ENCODE measurements at places on chromosomes 12 and 14. TPM values are rescaled to one million over a fixed set of nuclear protein-coding genes. Genes with fewer than 3 reads are reported as not detected.
A peak's percentile ranks its signal among the peaks of the same experiment; 100 is the strongest.

The CLEC4A gene
- total RNA-seq: 14.1 TPM

The SLC5A8 gene
- total RNA-seq: 7.0 TPM

The LRIG3 gene
- 111 TPM for total RNA-seq

GRCh38 chr12:112146123-112146522 lies 20.8 kb downstream of the TRAFD1 start:
- no peak for DNase-seq

DNA sequence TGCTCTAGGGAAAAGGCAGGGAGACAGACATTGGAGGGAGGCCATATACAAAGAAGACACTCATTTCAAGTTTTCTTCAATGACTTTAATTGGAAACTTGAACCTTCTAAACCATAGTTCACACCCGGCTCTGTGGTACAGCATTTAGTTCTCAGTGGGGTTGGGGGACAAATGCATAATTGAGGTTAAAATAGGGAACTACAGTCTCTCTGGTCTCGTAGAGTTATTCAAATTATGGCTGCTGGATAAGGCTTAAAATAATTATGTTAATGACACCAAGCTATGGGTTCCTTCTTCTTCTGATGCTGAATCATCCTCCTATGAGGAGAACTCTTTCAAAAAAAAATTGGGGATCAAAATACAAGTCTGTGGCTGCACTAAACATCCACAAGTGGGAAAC lies 3.8 kb upstream of the RPAP3 start:
- no peak for DNase-seq

- DNase-seq: no peak
Measured at GRCh38 chr14:67998834-67999233, 179.3 kb downstream of the RAD51B start.

The ZDHHC22 gene
- not detected for total RNA-seq

DNA sequence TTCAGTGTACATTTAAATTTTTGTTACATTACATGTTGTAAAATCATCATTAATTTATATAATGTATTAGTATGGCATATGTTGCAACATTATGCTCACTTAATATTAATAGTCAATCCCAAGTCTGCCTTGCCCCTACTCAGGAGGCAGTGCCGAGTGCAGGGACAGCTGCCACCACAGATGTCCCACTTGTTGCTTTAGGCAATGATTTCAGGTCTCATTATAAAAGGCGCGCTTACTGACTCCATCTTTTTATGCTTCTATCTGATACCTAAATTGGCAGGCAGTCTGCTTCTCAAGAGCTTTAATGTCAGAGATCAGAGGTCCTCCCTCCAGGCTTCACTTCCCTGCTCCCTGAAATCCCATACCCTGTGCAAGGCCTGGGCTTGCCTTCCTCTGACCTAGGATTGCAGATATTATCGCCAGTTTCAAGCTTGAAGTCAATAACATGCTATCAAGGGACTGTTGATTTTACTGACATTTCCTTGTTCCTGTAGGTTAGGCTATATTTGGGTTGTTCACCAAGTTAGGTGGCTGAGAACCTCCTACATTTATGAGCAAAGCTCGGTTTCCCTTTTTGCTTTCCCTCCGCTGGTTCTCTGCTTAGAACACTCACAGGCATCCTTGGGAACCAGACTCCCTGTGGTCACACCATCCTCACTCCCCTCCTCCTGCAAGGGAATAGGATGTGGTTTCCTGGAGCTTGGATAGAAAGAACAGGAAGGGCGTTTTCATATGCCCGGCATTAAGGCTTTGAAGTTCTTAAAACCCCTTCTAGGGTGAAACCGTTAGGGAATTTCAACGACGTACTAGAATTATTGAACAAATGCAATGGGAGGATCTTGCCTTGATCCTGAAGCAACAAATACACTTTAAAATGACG lies 208.4 kb upstream of the FKBP4 start:
- no peak for DNase-seq

The DNAH10 gene
- 15.9 TPM for total RNA-seq

The MGP gene
- 175 TPM for total RNA-seq

DNA sequence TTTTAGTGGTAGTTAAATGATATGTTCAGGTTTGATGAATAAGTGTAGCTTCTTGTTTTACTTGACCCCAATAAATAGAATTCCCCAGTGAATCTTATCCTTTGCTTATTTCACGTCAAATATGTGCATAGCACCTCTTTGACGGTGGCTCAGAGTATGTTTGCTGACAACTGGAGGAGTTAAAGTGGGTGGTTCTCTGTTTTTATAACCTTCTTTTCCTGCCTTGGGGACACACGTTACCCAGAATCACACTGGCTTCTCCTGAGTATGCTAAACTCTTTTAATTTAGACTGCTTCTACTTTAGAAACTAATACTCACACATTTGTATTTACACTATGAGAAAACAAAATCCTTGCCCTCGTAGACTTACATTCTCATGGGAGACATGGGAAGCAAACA lies 62.3 kb downstream of the TMTC2 start:
- no peak for DNase-seq

The TUNAR gene
- 0.09 TPM for total RNA-seq

GRCh38 chr12:4174417-4174816 lies 99.1 kb upstream of the CCND2 start:
- no peak for DNase-seq

The SAMD15 gene
- total RNA-seq: 12.5 TPM

The TCL1B gene
- not detected for total RNA-seq

DNA sequence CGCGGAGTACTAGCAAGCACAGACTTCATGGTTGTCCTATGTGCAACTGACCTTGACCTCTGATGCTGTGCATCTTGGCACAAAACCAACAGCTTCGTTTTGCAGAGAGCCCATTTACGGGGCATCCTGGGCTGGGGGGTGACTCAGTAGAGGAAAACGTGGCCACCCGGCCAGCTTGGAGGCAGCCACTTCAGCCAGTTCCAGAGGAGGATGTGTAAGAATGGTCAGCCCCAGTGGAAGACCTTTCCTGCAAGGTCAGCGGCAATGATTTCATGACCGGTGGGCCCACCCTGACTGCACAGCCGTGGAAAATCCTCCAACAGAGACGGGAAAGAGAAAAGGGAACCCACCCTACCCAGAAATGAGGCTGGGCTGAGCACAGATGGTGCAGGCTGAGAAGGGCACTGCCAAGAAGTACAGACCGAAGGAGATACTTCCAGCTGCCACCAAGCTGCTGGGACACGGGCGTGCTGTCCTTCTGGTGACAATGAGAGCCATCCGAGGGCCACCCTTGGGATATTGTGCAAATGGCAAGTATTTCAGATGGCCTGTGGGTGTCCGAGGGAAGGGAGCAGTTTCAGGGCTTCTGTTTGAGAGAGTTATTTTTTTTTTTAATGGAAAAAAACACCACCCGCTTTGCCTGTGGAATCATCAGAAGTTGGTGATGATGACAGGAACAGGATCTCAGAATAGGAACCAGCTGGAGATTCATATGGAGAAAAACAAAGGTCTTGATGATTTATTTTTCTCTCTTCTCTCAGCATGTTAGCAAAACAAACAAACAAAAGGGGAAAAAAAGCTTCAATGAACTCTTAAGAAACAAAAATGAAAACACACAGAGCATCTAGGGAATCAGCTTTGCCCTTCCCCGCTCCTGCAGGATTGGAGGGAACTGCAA lies 120.2 kb upstream of the RFLNA start:
- DNase-seq: peak; percentile 67

The KRT80 gene
- total RNA-seq: 1.8 TPM

The SERPINA12 gene
- total RNA-seq: not detected

- peak; percentile 32 for DNase-seq
Measured at GRCh38 chr14:104864267-104865080, 594 bp upstream of the CEP170B start.
